ENCODE measurements at places on chromosomes 13 and 19.
A peak's percentile ranks its signal among the peaks of the same experiment; 100 is the strongest.

DNA sequence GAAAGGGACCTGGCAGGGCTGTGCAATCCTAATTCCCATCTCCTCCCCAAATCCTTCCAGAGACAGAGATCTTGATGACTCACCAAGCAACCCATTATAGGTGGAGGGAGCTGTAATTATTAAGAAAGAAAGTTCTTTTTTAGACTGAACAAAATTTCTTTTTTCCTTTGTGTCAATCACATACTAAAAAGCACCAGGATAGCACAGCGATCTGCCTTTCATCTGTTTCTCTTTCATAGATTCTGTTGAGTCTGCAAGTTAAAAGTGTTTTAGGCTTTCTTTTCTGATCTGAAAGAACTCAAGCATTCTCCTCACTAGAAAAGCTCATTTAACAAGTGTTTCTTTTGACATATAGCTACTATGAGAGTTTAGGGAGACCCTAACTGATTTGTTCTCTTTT is 222.8 kb downstream of the DCT start:
- DNase-seq: no peak

DNA sequence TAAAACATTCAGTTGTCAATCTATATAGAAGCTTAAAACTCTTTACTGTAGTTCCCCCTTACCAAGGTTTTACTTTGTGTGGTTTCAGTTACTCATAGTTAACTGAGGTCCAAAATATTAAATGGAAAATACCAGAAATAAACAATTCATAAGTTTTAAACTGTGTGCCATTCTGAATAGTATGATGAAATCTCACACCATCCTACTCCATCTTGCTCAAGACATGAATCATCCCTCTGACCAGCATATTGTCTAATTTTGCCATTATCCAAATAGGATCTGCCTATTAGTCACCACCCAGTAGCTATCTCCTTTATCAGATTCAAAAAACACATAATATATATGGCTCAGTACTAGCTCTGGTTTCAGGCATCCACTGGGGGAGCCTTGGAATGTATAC is 22.4 kb downstream of the ZNF571 start:
- no peak for DNase-seq

DNA sequence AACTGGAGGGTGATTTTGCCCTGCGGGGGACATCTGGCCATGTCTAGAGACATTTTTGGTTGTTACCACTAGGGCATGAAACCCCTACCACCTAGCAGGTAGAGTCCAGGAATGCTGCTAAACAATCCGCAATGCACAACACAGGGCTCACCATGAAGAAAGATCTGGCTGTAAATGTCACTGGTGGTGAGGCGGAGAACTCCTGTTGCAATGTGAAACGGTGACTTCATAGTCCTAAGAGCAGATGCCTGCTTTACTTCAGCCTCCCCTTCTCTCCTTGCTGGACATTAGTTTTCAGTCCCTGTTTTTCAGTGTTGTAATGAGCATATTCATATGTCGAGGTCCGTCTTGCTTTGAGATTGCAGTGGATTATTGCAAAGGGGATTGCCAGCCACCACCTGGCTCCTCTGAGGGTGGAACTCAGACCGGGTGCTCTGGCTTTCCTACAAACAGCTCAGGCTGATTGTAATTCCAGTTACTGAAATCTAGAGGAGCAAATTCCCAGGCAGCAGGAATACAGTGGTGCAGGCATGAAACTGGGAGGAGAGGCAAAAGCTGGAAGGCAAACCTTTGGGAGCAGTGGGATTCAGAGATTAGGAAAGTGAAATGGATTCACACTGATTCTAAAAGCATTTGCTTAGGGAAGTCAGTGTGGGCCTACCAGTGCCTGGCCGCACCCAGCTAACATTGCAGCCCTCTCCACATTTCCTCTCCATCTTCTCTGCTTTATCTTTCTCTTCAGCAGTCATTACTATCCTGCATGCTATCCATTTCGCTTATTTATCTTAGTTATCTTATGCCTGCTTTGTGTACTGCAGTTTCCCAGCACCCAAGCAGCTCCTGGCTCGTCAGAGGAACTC is 76.1 kb upstream of the PCDH8 start:
- DNase-seq: no peak

- no peak for DNase-seq
Measured at GRCh38 chr19:21256722-21257121, 72.5 kb downstream of the ZNF708 start.

- DNase-seq: peak; percentile 85
Measured at GRCh38 chr19:58513694-58514563, 2.1 kb upstream of the SLC27A5 start.

GRCh38 chr13:101398920-101399319 is 17.4 kb downstream of the NALCN start:
- no peak for DNase-seq

- no peak for DNase-seq
Measured at GRCh38 chr19:16074488-16075365, 1.6 kb upstream of the TPM4 start.

- DNase-seq: no peak
Measured at GRCh38 chr13:94435604-94436226, 43.8 kb downstream of the DCT start.

- no peak for DNase-seq
Measured at GRCh38 chr13:108828086-108828815, 198.8 kb downstream of the MYO16 start.

GRCh38 chr19:2076526-2076944 is 19.6 kb downstream of the MOB3A start:
- DNase-seq: no peak

GRCh38 chr13:105984236-105984635 is 551.2 kb downstream of the EFNB2 start:
- DNase-seq: no peak

GRCh38 chr19:1434577-1435060 is 3.6 kb upstream of the RPS15 start:
- no peak for DNase-seq

DNA sequence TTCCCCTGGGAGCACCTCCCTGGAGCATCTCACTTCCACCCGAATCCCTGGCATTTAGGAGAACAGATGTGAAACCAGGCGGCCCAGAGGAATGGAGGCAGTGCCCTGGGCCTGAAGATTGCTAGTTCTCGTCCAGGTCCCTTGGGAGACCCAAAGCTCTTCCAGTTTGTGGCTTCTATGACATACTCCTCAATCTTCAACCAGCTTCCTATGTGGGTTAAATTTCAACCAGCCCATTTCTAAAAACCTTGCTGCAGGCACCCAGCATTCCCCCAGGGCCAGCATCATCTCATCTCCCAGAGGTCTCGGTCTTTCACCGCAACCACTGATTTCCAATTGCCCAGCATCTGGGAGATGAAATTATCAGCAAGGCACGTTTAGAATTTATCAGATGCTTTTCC is 46.0 kb upstream of the STK24 start:
- DNase-seq: no peak

GRCh38 chr19:1324806-1325567 is 39.3 kb downstream of the EFNA2 start:
- peak; percentile 8 for DNase-seq

DNA sequence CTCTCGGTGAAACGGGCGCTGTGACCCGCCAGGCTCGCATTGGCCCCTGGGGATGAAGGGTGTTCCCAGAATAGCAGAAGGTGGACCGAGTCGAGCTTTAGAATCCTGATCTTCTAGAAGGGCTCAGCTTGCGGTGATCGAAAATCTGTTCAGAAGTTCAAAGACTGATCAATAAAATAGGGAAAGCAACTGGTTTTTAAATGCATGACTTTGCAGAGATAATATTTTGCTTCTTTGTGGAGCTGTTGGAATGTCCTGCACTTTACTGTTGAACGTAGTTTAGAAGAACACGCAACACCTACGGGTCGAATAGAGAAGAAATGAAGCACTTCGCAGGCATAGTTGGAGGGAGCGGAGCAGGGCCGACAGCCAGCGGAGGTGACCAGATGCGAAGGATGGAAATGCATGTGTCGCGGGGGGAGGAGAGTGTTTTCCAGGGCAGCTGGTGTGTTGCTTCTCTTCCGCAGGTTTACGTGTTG is 766 bp downstream of the CEBPG start:
- DNase-seq: no peak

- no peak for DNase-seq
Measured at GRCh38 chr19:5250127-5250659, 90.4 kb downstream of the PTPRS start.

GRCh38 chr19:33248954-33249613 is 23.4 kb upstream of the SLC7A10 start:
- DNase-seq: no peak

- peak; percentile 37 for DNase-seq
Measured at GRCh38 chr19:21474671-21475181, 30.7 kb upstream of the ZNF429 start.

DNA sequence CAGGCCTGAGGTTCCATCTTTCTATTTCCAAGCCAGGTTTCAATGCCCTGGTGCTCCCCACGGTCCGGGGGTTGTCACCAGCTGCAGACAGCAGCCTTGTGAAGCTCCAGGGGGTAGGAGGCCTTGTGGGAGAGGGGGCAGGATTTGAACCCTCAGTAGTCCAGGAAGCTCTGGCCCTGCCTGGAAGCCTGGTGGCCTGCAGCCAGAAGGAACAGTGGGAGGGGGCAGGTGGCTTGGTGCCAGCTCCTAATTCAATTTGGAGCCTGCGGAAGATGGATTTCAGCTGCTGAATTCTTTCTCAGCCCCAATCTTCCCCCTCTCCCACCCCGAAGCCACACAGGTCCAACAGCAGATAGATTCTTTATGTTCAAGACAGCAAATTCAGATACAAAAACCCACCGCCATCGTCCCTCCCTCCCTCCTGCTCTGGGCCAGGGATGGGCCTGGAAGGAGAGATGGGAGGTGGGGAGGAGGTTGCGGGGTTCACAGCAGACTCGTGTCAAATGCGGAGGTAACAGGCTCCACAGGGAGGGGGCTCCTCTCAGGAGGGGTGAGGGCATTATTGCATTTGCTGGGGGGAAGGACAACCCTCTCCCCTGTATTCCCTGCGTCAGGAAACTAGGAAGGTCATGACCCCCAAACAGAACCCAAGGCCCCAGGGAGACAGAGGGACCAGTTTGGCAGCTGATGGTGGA is 2.4 kb upstream of the PTGER1 start:
- no peak for DNase-seq

DNA sequence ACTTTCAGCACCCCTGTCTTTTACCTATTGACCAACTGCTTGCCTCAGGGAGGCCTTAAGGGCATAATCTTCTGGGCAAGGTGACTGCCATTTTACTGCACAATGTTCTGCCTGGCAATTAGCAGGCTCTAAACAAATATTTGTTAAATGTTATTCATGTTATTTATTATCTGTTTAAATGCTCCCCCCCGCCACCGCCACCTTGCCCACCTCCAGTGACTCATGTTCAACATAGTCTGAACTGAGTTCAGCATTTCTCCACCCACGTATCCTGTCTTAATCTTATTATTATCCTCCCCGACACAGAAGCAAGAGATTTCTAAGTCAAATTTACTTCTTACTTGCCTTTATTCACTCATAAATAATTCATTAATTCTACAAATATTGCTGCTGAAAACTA is 144.8 kb downstream of the LIG4 start:
- DNase-seq: no peak

GRCh38 chr19:58218899-58219298 is 9.8 kb upstream of the ZNF544 start:
- DNase-seq: no peak

- DNase-seq: no peak
Measured at GRCh38 chr13:104805346-104805745, 1730.1 kb downstream of the EFNB2 start.

GRCh38 chr13:43493496-43494000 is 293.2 kb downstream of the ENOX1 start:
- DNase-seq: no peak

- DNase-seq: no peak
Measured at GRCh38 chr13:86892330-86892729, 778.8 kb upstream of the SLITRK5 start.

GRCh38 chr19:56547535-56547934 is 8.8 kb downstream of the ZFP28 start:
- DNase-seq: no peak

DNA sequence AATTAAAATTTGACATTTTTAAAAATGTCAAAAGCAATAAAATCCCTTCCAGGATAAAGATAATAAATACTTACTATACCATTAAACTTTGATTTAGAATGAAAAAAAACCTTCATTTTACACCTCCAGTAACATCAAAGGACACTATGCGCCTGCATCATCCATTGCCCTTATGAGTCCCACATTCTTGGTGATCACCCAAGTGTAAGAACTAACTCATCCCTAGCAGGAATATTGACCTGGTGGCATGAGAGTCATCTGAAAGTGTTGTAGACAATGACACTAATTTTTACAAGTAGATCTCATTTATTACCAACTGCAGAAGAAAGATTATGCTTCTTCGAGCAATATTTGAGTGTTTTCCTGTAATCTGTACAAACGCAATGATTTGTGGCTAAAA is 1128.9 kb downstream of the EFNB2 start:
- DNase-seq: no peak

GRCh38 chr13:49265822-49266221 is 18.1 kb downstream of the CDADC1 start:
- DNase-seq: no peak

GRCh38 chr13:72444999-72445398 is 282.4 kb downstream of the MZT1 start:
- DNase-seq: no peak

GRCh38 chr19:1935484-1936208 is 5.3 kb upstream of the CSNK1G2 start:
- DNase-seq: no peak

DNA sequence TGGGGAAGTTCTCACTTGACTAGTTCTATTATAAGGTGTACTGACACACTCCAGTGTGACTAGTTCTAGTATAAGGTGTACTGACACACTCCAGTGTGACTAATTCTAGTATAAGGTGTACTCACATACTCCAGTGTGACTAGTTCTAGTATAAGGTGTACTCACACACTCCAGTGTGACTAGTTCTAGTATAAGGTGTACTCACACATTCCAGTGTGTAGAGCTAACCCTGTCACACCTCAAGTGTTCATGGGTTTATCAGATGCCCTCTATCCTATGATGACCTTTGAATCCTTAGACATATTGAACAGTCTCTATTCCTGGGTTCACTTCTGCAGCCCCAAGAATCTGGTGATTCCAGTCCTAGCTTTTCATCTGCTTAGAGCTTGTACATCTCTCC is 54.6 kb upstream of the MYO16 start:
- DNase-seq: no peak

Data from stimulated activated CD8-positive, alpha-beta memory T cell treated with anti-CD3 and anti-CD28 coated beads, Interleukin-12 subunit alpha, Interleukin-12 subunit beta, amount 100 ng/mL, for 4 hours (primary cell).